ENCODE measurements at places on chromosomes 2 and 18.

GRCh38 chr2:205850132-205850531 is 167.8 kb downstream of the NRP2 start:
- no peak overlapping the region for H3K4me3 ChIP-seq
- no peak for DNase-seq
- no peaks in the 10 kb centered on the region for H3K36me3 ChIP-seq
- peaks cover 3% of the 10 kb centered on the region for H3K4me1 ChIP-seq

- no peak overlapping the region for H3K4me3 ChIP-seq
- peaks cover 34% of the 10 kb centered on the region for H3K36me3 ChIP-seq
- no peak overlapping the region for H3K27ac ChIP-seq
- no peaks in the 10 kb centered on the region for H3K4me1 ChIP-seq
- DNase-seq: no peak
- no peaks in the 10 kb centered on the region for H3K27me3 ChIP-seq
Observed at GRCh38 chr2:127275356-127275755, 18.6 kb downstream of the ERCC3 start.

DNA sequence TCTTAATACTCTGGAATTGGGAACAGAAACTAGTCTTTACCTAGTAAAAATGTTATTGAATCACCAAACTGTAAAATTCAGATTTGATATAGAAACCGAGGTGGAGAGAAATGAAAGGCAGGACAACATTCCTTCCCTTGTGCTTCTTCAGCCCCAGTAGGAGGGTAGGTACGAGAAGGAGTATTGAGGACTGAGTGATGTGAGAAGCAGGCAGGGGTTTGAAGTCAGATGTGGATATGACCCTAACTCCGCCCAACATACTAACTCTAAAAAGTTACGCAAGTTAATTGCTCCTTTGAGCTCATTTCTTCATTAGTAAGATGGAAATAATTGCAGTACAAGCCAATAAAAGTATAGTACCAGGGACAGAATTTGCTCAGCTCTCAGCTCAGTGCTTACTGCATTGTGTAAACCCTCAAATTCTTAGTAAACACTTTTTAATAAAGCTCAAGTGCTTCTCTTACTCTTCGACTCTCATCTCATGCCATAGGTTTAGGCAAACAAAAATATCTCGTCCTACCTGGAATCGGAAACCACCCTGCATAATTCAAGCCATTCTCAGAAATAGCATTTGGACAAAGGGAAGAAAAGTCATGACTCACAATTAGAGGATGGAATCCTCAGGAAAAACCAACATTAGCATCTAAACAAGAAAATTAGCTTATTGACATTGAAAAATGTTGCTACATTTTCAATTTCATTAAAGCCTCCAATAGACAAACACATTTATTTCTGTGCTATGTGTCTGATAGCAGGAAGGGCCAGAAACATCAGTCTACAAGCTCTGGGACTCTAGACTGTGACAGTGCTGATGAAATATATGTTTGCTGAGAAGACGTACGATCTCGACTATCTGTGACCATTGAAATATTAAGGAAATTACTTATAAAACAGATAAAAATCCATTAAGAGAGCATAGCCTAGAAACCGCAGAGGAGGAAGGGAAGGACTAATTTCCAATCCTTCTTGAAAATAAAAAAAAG is 161.3 kb downstream of the HNMT start:
- no peak for DNase-seq
- no peak overlapping the region for H3K27ac ChIP-seq
- no peaks in the 10 kb centered on the region for H3K36me3 ChIP-seq
- H3K27me3 ChIP-seq: no peaks in the 10 kb centered on the region

GRCh38 chr2:240252872-240253511 is 112.5 kb upstream of the OTOS start:
- H3K4me1 ChIP-seq: peaks cover 18% of the 10 kb centered on the region
- H3K36me3 ChIP-seq: no peaks in the 10 kb centered on the region
- H3K27me3 ChIP-seq: peaks cover 4% of the 10 kb centered on the region
- no peak for DNase-seq
- H3K4me3 ChIP-seq: no peak overlapping the region

GRCh38 chr2:1836321-1836860 is 92.1 kb upstream of the PXDN start:
- no peaks in the 10 kb centered on the region for H3K36me3 ChIP-seq
- H3K4me1 ChIP-seq: no peaks in the 10 kb centered on the region
- H3K4me3 ChIP-seq: no peak overlapping the region
- H3K27me3 ChIP-seq: no peaks in the 10 kb centered on the region

GRCh38 chr2:1060372-1060771 is 109.7 kb downstream of the SNTG2 start:
- DNase-seq: no peak
- peaks cover 2% of the 10 kb centered on the region for H3K4me1 ChIP-seq
- no peaks in the 10 kb centered on the region for H3K36me3 ChIP-seq
- no peak overlapping the region for H3K27ac ChIP-seq
- no peak overlapping the region for H3K4me3 ChIP-seq

GRCh38 chr2:231920366-231920765 is 5.8 kb downstream of the NPPC start:
- H3K4me1 ChIP-seq: peaks cover under 1% of the 10 kb centered on the region
- H3K27ac ChIP-seq: no peak overlapping the region
- DNase-seq: no peak
- H3K36me3 ChIP-seq: no peaks in the 10 kb centered on the region
- peaks cover 32% of the 10 kb centered on the region for H3K27me3 ChIP-seq

DNA sequence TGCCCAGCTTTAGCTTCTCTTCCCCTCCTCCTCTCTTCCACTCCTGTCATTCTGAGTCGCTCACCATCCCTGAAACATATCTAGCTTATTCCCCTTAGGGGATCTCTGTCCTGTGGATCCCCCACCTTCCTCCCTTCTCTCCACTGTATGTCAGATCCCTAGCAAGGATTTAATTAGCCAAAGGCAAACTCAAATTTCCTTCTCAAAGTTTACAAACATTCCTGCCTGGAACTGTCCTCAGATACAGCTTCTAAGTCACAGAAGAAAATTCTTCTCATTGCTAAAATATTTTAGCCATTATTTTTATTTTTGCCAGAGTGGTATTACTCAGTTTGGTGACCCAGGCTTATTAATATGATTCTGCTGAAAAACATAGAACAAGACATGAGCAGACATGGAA is 315.3 kb downstream of the CYP26B1 start:
- H3K36me3 ChIP-seq: no peaks in the 10 kb centered on the region
- DNase-seq: peak; percentile 43
- H3K27me3 ChIP-seq: no peaks in the 10 kb centered on the region
- no peak overlapping the region for H3K27ac ChIP-seq
- H3K4me3 ChIP-seq: no peak overlapping the region

All from fibroblast of lung (primary cell).